NCI-H1417 (cell line): ENCODE measurements at places on chromosomes 6 and 20.

GRCh38 chr6:95232446-95232845 is 344.9 kb upstream of the MANEA start:
- no peak for DNase-seq

GRCh38 chr6:36050947-36051710 is 23.5 kb downstream of the MAPK14 start:
- DNase-seq: no peak

GRCh38 chr6:4071330-4071729 is 7.6 kb downstream of the FAM217A start:
- no peak for DNase-seq

GRCh38 chr6:125357515-125358256 is 55.9 kb upstream of the HDDC2 start:
- no peak for DNase-seq
